Ureter (tissue), 1 donor: ENCODE measurements at places on chromosomes 16 and 17. TPM values are rescaled to one million over a fixed set of nuclear protein-coding genes. Genes with fewer than 3 reads are reported as not detected.
A peak's percentile ranks its signal among the peaks of the same experiment; 100 is the strongest.

- no peak for DNase-seq
Measured at GRCh38 chr17:76535788-76536510, 1.6 kb downstream of the CYGB start.

DNA sequence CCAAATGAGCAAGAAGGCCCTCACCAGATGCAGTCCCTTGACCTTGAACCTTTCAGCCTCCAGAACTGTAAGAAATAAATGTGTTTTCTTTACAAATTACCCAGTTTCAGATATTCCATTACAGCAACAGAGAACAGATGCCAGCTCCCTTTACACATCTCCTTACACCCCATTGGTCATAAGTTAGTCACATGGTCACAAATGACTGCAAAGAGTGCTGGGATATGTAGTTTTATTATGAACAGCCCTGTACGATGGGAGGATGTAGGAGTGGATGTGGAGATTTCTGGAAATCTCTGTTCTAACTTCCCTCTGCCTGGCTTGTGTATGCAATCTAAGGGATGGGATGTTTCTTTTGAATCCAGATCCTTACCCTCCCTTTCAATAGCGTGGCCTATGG is 13.3 kb upstream of the RPL38 start:
- DNase-seq, result no peak

DNA sequence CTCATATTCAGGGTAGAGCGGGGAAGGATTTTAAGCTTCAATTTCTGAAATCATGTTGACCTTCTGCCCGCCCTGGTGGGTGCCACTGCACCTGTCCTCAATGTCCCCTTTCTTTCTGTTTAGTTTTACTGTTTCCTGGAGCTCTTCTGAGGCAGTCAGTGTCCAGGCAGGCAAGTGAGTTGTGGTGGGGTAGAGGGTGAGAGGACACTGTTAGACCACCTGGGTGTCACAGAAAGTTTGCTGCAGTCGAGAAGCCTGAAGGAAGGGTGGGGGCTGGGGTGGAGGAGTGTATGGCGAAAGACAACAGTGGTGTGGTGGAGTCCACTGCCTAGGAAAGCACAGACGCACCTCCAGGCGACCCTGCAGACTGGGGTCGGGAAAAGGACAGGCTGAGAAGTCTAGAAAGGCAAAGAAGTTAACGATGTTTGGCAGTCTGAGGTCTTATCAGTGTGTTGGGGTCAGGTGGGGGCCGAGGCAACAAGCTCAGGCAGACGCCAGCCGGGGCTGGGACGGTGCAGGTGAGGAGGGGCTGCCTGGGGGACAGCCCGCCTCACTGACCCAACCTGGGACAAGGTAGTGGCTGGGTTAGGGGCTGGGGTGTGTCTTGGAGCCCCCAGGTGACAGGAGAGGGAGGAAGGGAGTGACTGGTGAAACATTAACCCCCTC is 23.3 kb upstream of the HOXB13 start:
- DNase-seq, result no peak

DNA sequence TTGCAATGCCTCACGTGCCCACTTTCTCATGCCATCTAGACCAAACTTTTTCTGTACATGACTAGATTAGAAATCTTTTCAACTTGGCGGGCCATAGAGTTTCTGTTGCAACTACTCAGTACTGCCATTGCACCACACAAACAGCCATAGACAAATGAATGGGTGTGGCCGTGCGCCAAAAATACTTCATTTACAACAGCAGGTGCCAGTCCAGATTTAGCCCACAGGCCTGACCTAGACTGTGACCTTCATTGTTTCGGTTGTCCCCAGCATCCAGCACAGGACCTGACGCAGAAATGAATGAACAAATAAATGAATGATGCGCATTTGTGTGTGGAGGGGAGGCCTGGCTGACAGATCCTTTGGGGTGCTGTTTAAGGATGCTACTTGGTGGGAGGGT is 14.3 kb upstream of the PDK2 start:
- no peak for DNase-seq

DNA sequence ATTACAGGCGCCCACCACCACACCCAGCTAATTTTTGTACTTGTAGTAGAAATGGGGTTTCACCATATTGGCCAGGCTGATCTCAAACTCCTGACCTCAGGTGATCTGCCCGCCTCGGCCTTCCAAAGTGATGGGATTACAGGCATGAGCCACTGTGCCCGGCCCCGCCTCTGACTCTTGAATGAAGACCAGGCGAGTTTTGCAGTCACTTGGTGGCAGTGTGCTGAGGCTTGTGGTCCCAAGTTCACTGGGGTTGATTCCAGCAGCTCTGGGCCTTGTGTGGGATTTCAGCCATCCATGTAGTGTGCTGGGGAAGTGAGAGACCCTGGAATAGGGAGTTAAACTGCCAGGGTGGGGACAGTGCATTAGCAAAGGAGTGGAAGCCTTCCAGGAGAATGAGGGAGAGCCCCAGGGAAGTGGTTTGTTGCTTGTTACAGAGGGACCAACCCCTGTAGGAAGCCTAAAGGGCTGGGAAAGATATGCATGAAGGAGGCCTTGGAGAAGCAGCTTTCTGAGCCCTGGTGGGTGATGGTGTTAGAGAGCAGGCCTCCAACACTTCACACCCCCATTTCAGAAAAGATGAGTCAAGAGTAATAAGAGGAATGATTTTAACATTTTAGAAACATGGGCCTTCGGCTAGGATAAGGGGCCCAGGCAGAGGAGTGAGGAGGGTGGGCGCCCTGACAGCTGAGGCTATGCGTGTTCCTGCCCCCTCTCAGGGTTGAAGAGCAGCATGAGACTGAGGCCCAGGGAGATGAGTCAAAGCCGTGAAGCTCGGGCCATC is 14.5 kb downstream of the PSKH1 start:
- no peak for DNase-seq

GRCh38 chr16:82464187-82464586 is 162.6 kb upstream of the CDH13 start:
- no peak for DNase-seq

DNA sequence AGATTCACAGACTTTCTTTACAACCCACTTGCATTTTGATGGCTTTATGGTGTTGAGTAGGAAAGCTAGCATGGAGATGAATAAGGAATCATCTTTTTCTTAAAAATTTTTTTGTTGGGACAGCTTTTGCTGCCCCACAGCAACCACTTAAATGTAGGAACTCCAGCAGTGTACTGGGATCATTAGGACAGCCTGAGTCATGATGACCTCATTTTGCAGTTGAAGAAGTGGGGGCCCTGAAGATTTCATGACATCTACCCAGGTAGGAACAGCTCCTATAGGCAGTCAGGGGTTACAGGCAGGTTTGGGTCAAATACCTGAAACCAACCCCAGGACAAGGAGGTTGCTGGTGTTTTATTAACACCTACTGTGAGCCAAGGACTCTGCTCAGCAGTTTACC is 2.1 kb downstream of the METTL22 start:
- no peak for DNase-seq

DNA sequence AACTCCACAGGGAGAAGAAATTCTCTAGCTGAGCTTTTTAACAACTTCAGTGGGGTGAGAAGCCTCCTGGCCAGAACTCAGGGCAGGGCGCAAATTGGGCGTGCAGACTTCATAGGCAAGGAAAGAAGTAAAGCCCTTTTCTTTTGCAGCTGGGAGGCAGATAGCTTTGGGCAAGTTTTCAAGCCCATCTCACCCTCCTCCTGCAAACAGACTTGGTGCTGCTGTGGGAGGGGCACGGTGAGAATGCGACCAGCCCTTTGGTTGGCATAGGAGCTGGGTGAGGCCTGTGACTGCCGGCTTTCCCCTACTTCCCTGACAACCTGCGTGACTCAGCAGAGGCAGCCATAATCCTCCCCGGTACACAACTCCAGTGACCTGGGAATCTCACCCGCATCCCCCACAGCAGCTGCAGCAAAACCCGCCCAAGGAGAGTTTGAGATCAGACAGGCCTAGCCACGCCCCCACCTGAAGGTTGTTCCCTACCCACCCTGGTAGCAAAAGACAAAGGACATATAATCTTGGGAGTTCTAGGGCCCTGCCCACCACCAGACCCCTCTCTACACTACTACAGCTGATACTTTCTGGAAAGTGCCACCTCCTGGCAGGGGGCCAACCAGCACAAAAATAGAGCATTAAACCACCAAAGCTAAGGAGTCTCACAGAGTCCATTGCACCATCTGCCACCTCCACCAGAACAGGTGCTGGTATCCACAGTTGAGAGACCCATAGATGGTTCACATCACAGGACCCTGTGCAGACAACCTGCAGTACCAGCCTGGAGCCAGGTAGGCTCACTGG is 195.5 kb upstream of the CCL2 start:
- DNase-seq, result no peak

GRCh38 chr17:55321427-55322060 is 56.8 kb downstream of the HLF start:
- DNase-seq, result no peak

- no peak for DNase-seq
Measured at GRCh38 chr16:89197633-89198416, 2.5 kb downstream of the SLC22A31 start.

GRCh38 chr17:6408276-6408675 is 26.6 kb downstream of the AIPL1 start:
- DNase-seq, result no peak

DNA sequence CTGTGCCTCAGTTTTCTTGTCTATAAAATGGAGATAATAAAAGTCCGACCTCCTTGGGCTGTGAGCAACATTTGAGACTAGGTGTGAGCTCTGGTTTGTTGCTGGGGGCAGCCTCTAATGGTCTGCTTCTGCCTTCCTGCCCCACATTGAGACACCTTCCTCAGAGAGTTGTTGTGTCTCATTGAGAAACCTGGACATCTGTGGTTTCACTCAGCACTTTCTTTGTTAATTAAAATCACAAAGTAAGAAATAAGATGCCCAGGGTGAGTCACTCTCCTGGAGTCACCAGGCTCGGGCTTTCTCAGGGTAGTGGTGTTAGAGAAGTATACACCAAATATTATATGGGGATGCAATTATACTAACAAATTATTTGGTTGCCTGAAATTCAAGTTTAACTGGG is 389.2 kb upstream of the SALL1 start:
- no peak for DNase-seq

DNA sequence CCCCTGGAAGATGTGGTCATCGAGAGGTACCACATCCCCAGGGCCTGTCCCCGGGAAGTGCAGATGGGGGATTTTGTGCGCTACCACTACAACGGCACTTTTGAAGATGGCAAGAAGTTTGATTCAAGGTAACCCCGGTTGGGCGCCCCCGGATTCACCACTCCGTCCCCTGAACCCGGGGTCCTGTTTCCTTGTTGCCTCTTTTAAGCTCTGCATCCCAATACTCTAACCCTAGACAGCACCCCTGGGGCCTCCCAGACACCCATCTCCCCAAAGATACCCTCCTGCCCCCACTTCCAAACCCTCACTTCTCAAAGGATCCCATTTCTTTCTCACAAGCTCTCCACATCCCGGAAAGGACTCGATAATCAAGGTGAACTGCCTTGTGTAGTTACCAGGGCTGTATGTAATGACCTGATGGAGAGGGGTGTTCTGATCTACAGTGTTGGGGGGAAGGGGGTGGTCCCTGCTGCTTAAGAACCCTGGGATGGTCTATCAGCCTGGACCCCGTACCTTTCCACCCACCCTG is 412 bp downstream of the FKBP10 start:
- DNase-seq, result no peak

- DNase-seq, result no peak
Measured at GRCh38 chr17:6639014-6639585, 1.4 kb downstream of the KIAA0753 start.

DNA sequence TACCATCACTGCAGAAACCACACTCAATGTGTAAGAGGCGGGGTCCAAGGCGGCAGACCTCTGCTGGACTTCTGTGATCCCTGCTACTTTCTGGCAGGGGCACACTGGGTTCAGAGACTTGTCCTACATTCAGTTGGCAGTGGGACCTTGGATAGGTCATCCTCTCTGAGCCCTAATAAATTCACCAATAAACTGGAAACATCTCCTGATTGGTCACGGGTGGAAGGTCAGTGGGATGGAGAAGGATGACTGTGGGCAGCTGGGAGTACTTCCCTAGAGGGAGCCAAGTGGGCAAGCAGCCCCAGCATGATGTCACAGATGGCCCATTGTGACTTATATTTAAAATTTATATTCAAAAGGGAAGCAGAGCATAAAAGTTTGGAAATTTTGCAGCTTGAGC is 49.7 kb downstream of the RNF112 start:
- DNase-seq, result peak; percentile 50

GRCh38 chr16:89842471-89843408 is 14.5 kb downstream of the SPIRE2 start:
- no peak for DNase-seq

DNA sequence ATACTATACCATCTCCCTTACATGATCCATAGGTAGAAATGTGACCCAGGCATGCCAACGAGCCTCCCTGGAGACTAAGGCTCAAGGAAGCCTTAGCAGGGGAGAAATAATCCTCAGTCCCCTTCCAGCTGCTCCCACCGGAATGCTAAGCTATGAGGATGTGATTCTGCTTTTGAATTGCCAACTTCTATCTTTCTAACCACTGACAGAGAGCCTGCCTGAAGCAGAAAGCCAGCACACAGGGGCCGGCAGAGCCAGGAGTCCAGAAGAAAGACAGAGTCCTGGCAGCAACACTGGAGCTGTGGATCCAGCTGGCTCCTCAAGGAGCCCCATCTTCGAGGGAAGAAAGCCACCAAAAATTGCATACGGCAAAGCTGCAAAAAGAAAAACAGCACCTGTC is 579.6 kb upstream of the CDH5 start:
- DNase-seq, result no peak

- no peak for DNase-seq
Measured at GRCh38 chr16:19701091-19701490, 16.9 kb downstream of the KNOP1 start.

DNA sequence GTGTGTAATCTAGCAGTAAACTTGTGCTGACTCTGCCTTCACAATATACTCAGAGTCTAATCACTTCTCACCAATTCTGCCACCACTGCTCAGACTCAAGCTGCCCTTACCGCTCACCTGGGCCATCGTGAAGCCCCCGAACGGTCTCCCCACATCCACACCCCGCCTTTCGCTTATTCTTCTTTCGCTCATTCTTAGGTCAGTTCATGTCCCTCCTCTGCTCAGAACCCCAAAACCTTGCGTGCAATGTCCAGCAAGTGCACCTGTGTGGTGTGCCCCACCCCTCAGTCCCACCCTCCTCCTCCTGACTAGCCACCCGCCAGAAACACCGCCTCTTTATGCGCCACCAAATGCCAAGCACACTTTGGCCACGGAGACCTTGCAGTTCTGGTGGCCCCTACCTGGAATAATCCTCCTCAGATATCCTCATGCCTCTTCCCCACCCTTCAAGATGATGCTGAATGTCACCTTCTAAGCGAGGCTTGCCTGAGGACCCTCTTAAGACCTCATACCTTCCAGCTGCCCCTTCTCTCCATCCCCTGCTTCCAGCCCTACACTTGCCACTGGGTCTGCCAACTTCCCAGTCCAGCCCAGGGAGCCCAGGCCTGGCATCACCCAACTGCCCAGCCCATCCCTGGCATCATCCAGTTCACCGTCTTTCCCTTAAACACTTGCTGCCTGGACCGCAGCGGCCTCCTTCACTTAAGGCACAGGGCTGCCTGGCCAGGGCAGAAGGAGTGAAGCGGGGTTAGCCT is 34.3 kb upstream of the RBFOX3 start:
- DNase-seq, result peak; percentile 29

GRCh38 chr17:72134608-72135394 is 14.0 kb downstream of the SOX9 start:
- no peak for DNase-seq

Gene CEMP1
- 0.29 TPM for total RNA-seq

Gene TBC1D3G
- total RNA-seq, result not detected

Gene SSTR5
- total RNA-seq, result 0.47 TPM

Gene TEKT3
- 0.86 TPM for total RNA-seq

Gene KRTAP4-5
- total RNA-seq, result not detected

Gene VKORC1
- total RNA-seq, result 42.1 TPM

Gene SRCIN1
- 22.6 TPM for total RNA-seq

Gene HOXB2
- total RNA-seq, result 50.7 TPM

Gene SLC26A11
- total RNA-seq, result 25.5 TPM

Gene PLA2G10
- total RNA-seq, result 1.4 TPM

Gene TBC1D3K
- not detected for total RNA-seq
